ENCODE measurements at places on chromosomes 2 and 18.

DNA sequence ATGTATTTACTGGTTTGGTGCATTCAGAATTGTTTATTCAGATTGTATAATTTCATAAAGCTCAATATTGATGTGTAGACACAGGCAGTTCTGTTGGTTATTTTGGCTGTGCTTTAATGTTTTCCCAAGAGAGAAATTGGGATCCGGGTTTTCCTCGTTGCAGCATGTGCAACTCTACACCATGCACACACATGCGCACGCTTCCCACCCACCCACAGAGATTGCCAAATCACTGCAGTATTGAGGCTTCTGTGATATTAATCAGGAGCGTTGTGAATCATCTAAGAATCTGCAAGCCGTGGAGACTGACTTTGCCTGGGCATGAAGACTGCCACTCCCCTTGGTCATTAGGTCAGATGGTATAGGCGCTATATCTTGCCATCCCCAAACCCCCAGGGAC is 571.5 kb downstream of the SLC4A3 start:
- DNase-seq: peak; percentile 71

DNA sequence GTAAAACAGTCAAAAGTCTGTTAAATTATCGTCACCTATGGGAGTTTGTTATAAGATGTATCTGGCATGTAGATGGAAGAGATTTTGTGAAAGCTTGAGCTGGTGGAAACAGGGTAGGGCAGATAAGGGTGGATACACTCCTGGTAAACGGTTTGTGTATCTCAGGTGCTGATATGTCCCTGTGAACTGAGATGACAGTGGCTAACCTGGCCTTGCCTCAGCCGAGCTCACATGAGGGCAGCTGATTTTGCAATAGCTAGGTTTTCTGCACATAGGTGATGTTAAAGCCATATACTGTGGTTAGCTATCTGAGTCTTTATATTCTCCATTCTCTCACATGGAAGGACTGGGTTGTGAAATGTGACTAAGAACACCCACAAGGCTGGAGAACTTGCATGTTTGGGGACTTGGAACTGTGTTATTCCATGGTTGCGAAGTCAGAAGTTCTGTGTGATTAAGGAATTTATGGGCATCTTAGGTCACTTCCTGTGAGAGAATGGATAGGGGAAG is 205.1 kb downstream of the TPGS2 start:
- DNase-seq: no peak

DNA sequence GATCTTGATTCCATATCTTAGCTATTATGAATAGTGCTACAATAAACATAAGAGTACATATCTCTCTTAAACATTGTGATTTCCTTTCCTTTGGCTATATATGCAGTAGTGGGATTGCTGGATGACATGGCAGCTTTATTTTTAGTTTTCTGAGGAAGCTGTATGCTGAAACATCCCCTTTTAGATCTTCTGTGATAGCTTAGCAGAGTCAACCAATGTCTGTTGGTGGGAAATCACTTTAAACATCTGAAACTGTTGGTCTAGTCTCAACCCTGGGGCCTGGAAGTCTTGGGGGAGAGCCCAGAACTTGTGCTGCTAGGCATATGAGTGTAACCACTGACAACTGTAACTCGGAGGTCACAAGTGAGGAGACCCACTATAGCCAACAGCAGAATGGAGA is 378.6 kb upstream of the SLC14A2 start:
- DNase-seq: no peak

DNA sequence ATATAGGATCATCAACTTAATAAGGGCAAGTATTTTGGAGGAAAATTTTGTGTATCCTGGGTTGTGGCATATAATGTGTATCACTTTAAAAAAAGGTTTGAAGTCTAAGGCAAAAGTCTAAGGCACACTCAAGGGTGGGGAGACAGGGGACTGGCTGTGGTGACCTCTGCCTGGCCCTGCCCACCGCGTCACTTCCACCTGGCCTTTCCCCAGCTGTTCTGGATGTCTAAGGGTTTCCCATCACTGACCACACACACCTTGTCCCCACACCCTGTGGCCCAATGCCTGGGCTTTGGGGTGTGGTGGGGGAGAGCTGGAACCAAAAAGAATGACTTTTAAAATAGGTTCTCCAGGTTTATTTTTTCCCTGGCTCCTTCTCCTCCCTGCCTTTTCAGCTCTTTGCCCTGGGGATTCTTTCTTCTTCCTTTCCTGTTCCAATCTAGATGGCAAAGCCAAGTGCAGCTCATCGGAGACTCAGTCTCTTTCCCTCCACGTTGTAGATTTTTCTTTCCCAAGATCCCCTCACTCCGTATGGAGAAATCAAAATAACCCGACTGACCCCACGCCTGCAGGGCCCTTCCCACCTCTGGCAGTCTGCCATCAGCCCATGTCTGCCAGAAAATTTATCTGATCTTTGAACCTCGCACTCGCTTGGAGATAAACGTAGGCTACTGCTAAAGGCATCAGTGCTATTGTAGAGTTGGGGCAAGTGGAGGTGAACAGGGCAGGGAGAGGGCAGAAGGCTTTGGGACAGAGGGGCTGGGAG is 257.2 kb downstream of the DYSF start:
- DNase-seq: no peak

- DNase-seq: no peak
Measured at GRCh38 chr2:134429886-134430285, 176.0 kb downstream of the MGAT5 start.

GRCh38 chr2:236614551-236614950 is 44.9 kb downstream of the ACKR3 start:
- DNase-seq: no peak

DNA sequence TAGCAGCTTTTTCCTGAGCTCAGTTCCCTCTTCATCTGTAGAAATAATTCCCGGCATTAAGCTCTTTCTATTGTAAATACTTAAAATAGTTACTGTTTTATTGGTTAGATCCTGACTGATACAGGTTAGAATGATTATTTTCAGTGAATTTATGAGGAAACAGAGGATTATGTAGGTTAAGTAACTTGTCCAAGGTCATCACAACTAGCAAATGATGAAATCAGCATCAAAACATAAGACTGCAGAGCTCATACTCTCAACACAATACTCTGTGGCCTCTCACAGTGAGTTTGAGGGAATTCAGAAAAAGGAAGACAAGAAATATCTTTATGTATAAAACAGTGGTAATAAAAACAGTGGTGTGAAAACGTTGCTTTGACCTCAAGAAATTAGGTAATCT is 113.2 kb upstream of the DLX2 start:
- no peak for DNase-seq

- no peak for DNase-seq
Measured at GRCh38 chr2:230657462-230657861, 55.2 kb upstream of the CAB39 start.

DNA sequence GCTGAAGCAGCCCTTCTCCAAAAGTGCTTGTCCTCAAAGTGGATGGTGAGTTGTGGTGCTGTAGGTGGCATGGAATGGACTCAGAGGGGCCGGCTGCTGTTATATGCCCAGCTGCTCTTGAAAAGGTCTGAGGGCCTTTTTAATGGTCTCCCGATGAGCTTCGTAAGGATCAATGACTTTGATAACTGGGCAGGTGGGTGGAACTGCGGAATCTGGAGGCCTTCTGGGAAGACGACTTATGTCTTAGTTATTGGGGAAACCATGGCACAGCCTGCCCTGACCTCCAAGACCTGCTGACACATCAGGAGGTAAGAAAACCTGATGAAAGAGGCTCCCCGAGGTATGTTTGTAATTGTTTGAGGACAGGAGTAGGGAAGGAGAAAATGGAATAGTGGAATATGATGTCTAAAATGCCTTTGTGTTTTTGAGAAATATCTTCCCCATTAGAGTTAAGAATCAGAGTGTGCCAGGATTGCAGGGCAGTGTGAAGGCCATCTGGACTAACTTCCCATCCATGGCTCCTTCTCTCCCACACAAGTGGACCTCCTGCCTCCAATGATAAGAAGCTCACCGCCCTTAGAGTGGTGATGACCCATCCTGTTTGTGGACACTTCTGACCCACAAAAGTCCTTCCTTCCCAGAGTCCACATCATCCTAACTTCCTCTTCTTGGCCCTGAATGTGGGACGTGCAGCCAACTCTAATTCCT is 236.1 kb downstream of the FHOD3 start:
- DNase-seq: no peak

GRCh38 chr2:58304843-58305242 is 63.7 kb upstream of the FANCL start:
- DNase-seq: no peak

GRCh38 chr2:55616551-55617174 is 759 bp downstream of the PPP4R3B start:
- peak; percentile 16 for DNase-seq

All from HS-5 (cell line).